ENCODE measurements at places on chromosomes 12 and 14. TPM values are rescaled to one million over a fixed set of nuclear protein-coding genes. Genes with fewer than 3 reads are reported as not detected.

- no peak for DNase-seq
Measured at GRCh38 chr12:5889381-5890047, 55.5 kb downstream of the ANO2 start.

DNA sequence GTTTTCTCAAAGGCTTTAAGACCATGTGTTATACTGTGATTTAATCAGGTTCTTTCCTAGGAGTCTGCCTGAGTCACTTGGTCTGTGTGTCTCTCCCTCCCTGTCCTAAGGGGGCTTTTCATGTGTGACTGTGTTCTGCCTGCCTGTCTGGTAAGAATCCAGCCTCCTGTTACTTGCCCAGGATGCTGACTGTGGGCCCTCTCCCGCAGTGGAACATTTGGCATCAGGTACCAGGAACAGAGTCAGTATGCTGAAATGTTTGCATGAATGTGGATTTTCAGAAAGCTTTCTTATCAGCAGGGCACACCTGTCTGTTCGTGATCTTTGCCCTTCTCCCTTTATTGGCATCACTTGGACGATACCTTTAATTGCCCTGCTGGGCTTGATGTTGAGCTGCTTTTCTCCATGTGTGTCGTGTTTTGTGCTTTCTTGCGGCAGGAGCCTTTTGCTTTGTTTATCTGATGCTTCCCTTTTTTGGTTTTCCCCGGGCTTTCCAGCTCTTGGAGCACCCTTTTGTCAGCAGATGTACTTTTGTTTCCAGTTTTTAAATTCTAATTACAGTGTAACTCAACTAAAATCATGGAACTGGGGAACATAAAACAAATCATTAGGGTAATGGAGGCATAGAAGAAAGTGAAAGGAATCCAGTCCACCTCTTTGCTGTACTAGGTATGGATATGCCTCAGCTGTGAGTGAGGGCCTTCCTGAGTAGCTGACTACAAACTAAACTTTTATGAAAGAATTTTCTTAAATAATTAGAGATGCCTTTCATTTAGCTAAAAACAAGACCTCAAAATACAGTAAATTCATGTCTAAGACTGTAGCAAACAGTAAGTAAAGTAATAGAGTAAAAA lies 72.5 kb downstream of the TRAF3 start:
- no peak for DNase-seq

- no peak for DNase-seq
Measured at GRCh38 chr14:69891422-69891821, 12.2 kb downstream of the SMOC1 start.

DNA sequence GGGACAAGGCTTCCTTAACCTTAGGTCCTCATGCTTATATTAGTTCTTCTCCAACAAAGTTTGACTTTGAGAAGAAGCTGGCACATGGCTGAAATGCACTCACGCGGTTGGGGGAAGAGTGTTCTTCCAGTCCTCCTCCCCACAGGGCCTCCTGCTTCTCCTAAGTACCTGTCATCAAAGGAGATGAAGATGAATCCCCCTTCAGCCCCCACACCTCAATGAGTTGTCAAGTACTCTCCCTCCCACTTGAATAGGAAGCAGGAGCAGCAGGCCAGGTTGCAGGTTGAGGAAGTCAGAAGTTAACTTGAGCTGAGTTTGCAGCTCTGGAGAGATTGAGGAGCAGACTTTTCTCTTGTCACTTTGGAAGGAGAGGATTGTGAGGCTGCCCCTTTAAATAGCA lies 2.9 kb upstream of the PDE1B start:
- DNase-seq, result no peak

GLT1D1 gene
- not detected for total RNA-seq

RHEBL1 gene
- 4.6 TPM for total RNA-seq

FSCB gene
- total RNA-seq, result not detected
